ENCODE measurements at places on chromosomes 3 and 15.

DNA sequence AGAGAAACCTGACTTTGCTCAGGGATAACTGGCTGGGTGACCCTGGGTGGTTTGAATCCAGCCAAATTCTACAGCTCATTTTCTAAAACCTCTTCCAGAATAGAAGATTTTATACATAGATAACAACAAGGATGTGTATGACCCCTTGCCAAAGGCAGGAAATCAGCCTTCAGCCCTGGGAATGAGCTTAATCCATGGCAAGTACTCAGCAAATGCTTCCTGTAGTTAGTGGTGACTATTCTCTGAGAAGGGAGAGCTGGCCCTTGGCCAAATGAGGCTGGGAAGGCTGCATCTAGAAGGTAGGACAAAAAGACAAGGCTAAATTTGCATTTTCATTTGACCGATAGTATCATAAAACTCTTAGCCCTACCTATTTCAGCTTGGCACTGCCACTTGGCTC is 4.6 kb upstream of the HACD3 start:
- no peak for DNase-seq

DNA sequence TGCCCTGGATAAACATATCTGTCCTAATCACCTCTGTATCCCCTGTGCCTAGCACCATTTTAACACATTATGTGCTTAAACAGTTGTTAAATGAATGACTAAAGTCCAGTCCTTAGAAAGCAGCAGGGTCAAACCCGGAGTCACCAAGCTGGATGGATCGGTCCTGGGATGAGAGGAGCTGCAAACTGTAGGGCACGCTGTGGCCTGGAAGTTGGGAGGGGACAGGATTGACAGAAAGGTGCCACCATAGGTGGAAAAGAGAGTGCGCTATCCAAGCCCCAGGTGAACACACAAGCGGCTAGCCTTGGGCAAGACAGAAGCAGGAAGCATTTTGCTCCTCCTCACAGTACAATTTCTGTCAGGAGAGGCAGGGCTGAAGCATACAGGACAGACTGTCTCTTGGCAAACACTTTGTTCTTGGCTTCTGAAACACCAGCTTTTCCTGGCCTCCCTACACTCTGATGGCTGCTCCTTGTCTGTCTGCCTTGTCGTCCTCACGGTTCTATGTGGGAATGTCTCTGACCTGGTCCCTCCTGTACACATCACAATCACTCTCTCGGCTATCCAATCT is 48.4 kb upstream of the KY start:
- no peak for DNase-seq

DNA sequence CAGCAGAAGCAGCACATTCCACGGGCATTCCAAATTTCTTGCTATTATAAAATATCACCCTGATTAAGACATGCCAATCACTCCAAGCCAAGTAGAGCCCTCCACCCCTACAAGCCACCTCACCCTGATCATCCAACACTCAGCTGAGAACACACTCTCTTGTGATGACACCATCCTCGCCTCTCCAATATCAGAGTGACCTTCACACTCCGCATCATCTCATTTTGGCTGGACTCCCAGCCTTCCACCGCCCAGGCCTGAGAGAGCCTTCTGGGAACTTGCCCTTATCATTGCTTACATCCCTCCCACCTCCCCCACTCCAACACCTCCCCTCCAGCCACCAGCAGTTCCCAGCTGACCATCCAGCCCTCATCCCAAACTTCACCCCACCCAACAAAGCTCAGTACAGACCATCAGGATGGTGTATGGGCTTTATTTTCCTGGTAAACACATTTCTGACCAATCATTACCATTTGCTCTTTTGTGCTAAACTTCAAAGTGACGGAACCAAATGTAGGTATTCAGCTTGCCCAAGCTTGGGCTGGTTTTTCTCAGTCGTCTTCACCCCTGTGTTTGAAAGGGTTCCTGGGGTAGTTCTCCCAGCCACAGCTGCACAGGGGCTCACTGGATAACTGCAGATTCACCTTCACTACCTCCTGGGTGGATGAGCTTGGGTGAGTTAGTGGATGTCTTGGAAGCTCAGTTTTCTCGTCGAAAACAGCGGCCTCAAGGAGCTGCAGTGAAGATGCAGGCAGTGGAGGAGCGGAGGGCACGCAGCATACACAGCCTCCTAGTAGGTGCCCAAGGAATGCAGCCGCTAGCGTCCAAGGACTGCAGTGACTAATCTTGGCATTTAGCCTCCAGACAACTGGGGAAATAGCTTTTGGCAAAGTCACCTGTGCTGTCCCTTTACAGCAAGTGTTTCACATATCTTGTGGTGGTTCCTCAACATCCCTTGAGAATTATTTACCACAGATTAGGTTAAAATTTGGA is 115.1 kb downstream of the LIPC start:
- DNase-seq: no peak

- DNase-seq: peak; percentile 55
These were observed 80.1 kb downstream of the CCNL1 start for GRCh38 chr3:157079676-157080369.

DNA sequence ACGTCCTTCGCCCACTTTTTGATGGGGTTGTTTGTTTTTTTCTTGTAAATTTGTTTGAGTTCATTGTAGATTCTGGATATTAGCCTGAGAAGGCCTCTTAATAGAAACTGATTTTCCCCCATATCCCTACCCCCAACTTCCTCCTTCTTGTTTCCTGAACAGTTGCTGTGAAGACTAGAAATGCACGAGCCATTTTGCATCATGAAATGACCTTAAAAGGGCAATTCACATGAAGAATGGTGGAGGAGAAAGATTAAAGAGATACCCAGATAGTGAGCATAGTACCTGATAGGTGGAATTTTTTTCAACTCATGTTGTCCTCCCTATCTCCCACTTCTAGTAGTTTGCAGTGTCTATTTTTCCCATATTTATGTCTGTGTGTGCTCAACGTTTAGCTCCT is 55.2 kb upstream of the KCNH8 start:
- no peak for DNase-seq

DNA sequence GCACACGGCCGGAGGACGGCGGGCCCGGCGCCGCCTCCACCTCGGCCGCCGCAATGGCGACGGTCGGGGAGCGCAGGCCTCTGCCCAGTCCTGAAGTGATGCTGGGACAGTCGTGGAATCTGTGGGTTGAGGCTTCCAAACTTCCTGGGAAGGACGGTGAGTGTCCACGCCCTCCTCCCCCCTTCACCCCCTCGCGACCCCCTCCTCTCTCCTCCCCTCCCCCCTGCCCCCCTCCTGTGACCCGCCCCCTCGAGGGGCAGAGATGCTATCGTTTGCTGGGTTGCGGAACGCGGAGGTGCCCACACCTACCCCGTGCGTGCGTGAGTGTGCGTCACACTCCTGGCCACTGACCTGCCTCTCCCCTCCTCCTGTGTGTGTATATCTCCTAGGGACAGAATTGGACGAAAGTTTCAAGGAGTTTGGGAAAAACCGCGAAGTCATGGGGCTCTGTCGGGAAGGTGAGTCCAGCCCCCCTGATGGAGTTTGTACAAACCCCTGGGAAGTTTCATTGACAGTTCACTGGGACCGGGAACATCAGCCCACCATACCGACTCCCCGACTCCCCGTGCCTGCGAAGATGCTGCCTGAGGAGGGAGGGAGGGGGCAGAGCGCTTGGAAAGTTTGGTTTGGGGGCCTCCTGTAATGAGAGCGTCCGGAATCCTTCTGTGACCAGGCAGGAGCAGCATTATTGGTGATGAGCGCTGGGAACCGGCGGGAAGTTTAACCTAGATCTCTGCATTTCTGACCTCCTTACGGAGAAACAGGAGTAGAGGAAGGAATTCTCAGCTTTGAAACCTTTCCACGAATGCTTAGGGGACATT is 795 bp upstream of the SCAANT1 start:
- DNase-seq: peak; percentile 88

- DNase-seq: no peak
These were observed 621.4 kb downstream of the PDCD6IP start for GRCh38 chr3:34419801-34420200.

GRCh38 chr3:182149594-182149993 is 437.9 kb downstream of the SOX2 start:
- no peak for DNase-seq

GRCh38 chr3:123620343-123620742 is 35.5 kb upstream of the HACD2 start:
- DNase-seq: no peak

DNA sequence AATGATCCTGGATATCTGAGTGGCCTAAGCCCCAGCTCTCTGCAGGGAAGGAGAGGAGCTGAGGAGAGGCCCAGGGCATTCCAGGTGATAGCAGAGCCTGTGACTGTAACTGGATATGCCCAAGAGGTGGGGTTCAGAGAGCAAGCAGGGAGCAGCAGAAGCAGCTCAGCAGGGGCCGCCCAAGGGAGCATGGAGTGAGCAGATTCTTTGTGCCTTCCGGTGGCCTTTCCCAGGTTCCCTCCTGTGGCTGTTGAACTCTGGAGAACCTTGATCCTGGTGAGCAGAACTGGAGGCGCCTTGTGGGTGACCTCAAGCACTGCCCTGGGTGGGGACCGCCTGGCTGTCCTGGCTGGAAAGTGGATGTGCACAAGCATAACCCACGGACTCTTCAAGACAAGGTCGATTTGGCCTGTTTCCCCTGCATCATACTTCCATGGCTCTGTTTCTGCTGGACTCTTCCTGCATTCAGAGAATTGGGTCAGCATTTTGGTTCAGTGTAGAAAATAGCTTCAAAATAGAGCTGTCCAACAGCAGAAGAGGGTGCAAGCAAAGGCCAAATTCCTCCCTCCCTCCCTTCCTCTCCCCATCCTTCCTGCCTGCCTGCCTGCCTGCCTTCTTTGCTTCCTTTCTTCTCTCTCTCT is 76.1 kb downstream of the ARNT2 start:
- DNase-seq: no peak

DNA sequence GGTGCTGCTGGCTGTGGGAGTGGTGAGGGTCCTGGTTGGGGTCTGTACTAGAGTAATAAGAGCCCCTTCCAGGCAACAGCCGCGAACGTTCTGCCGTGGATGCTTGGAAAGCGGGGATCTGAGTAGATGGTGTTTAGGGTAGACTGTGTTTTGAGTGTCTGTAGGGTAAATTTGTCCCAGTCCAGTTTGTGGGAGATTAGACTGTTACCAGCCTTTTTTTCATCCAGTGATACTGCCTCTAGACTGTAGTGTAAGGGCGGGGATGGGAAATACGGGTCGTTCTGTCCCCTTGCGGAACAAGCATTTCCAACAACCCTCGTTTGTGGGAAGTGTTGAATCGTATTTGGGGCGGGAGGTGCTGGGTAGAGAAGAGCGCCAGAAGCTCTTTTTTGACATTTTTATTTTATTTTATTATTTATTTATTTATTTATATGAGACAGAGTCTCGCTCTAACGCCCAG is 424 bp downstream of the HAUS2 start:
- DNase-seq: no peak

- DNase-seq: no peak
These were observed 29.3 kb downstream of the RIOX2 start for GRCh38 chr3:97942801-97943546.

DNA sequence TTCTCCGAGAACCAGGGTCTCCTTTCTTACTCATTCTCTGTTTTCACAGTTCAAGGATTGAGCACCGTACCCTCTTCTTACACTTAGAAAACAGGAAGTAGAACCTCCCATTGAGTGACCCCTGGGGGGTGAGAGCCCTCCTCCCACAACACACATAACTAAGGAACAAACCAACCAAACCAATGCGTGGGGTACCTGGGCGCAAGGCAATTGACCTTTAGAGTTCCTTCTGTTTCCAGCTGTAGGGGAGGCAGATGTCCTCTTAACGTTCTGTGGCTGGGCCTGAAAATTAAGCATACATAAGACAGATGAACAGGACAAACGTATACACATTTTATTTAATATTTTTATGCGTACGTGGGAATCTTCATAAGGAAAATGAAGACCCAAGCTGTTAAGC is 33.5 kb upstream of the TIMP4 start:
- DNase-seq: no peak

DNA sequence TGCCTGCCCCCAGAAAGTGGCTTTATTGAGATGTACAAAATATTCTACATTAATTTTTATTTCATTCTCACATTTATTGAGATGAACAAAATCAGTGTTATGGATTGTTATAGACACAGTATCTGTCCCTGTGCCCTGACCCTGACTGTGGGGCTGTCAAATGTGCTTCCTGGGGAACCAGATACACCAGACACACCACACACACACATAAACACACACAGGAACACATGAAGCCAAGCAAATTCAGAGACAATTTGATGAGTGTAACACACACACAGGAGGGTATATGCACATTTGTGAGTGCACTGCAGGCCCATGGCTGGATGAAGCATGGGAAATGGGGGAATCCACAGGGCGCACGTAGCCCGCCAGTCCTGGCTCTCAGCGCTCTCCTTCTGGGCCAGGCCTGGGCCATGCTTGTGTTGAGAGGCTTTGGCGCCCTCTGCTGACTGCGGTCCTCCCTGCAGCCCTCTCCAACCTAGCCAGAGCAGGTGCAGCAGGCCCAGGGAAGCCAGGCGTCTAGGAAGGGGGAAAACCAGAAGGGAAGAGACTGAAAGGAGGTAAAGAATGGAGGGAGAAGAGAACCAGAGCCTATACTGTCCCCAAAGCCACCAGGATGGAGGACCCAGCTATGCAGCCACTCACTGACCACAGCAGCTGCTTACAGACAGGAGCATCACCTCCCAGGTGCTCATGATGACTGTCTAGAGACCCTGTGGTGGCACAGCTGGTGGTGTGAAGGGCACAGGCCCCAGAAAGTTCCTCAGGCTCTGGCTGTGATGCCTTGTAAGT is 18.0 kb upstream of the LOXL1 start:
- DNase-seq: peak; percentile 80

DNA sequence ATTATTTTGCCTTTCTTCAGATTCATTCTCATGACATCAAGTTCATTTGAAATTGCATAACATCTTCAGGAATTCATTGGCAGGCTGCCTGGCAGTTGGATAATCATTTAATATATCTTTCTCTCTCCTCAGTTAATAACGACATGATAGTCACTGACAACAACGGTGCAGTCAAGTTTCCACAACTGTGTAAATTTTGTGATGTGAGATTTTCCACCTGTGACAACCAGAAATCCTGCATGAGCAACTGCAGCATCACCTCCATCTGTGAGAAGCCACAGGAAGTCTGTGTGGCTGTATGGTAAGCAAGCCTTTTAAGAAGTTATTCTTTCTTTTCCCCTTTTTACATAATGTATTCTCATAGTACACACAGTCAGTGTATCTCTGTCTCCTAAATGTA is 38.2 kb downstream of the TGFBR2 start:
- DNase-seq: no peak

DNA sequence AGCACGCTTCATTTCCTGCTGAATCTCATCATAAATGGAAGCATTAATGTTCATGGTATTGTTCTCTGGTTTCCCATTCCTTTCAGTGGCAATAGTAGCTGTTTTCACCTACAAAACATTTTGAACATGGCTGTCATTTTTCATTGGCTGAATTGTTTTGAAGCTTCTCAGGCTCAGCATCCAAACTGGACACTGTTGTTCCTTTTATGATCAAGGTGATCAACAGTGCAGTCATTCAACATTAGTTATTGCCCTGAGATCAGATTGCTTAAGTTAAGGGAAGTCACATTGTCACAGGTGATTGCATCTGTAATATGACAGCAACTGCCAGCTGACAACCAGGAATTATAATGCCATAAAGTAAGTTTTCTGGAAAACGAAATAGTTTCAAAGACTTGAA is 46.9 kb downstream of the SATB1 start:
- no peak for DNase-seq

Measured in coronary artery (tissue), 2 donors.